ENCODE measurements at places on chromosomes 16 and 17.

DNA sequence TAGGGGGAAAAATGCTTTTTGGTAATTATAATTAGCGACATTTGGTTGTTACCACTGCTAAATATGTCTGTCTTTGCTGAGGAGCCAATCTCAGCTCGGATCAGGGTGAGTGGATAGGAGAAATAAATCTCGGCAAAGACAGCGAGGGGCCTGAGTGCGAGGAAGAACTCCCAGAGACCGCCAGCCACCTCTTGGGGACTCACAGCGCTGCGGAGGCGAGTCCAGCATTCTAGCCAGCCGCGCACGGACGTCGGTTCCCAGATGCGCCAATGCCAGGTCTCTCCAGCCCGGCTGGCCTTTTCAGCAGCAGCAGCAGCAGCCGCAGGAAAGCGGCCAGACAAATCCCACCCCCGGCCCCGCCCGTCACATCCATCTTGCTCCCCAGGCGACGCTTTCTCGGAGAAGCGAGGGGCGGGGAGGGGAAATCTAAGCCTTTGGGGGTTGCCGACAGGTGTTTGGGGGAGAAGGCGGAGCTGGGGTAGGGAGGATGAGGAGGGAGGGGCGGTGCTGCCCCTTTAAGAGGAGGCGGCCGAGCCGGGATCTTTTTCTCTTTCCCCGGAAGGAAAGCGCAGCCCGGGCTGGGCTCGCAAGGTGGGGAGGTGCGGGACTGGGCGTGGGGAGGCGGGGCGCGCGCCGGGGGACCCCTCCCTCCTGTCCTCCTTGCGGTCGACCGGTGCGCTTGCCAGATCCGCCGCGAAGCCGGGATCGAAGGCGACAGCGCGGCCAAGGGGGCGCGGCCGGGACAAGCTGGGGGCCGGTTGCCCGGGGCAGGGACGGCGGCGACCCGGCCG lies at the start of gene ITGA3:
Gene ITGA3, plus strand, starts transcription at position 685 of the 791 bp plus-strand sequence. CDS start 330 bp downstream, outside the sequence.
- peak within 1 kb of the TSS; percentile 96 for H3K27ac ChIP-seq
- H3K36me3 ChIP-seq, result peaks cover 22% of the 10 kb centered on the region
- H3K4me1 ChIP-seq, result peaks cover 79% of the 10 kb centered on the region
- H3K27me3 ChIP-seq, result no peaks in the 10 kb centered on the region
- peak; percentile 98 for DNase-seq

DNA sequence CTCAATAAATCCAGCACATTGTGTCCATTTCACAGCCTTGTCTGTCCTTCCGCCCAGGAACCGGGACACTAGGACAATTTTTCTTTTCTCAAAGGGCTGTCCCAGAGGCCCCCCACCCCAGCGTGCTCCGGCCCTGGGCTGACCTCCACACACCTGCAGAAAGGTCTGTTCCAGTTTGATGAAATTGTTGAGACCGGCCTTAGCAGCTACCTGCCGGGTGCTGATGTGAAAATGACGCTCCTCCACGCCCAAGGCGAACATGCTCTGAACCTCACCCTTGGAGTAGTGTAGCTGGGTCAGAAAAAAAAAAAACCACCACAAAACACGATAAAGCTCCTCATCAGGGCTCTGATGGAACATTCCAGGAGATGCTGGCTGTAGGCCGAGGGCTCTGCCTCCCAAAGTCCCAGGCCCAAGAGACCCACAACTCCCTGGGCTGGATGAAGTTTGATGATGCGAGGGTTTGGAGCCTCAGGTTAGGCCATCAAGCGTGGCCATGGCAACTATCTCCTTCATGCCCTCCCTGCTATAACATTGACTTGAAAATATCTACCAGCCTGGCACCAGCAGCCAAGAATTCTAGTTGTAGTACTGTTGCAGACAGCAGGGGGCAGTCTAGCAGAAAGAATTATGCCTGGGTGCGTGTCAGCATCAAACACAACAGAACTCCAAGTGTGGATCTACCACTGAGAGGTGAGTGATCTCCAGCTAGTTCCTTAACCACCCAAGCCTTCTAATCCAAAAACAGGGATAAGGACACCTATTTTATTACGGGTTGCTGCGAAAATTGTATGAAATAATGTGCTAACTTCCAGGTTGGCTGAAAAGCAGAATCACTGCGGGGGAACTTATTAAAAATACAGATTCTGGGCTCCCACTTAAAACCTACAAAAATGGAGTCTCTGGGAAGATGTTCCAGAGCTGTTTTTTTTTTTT lies 62.1 kb downstream of the RMI2 start:
- no peaks in the 10 kb centered on the region for H3K4me1 ChIP-seq
- no peak overlapping the region for H3K4me3 ChIP-seq
- H3K27ac ChIP-seq, result no peak overlapping the region
- no peaks in the 10 kb centered on the region for H3K27me3 ChIP-seq
- H3K36me3 ChIP-seq, result no peaks in the 10 kb centered on the region

- H3K27ac ChIP-seq, result no peak overlapping the region
- H3K4me1 ChIP-seq, result no peaks in the 10 kb centered on the region
- no peaks in the 10 kb centered on the region for H3K27me3 ChIP-seq
- DNase-seq, result no peak
- H3K4me3 ChIP-seq, result no peak overlapping the region
- no peaks in the 10 kb centered on the region for H3K36me3 ChIP-seq
Measured at GRCh38 chr16:52366983-52367382, 180.0 kb downstream of the TOX3 start.

- no peak overlapping the region for H3K4me3 ChIP-seq
- H3K4me1 ChIP-seq, result peaks cover 5% of the 10 kb centered on the region
- DNase-seq, result no peak
- no peaks in the 10 kb centered on the region for H3K27me3 ChIP-seq
Measured at GRCh38 chr17:17564896-17565295, 26.6 kb downstream of the PEMT start.

DNA sequence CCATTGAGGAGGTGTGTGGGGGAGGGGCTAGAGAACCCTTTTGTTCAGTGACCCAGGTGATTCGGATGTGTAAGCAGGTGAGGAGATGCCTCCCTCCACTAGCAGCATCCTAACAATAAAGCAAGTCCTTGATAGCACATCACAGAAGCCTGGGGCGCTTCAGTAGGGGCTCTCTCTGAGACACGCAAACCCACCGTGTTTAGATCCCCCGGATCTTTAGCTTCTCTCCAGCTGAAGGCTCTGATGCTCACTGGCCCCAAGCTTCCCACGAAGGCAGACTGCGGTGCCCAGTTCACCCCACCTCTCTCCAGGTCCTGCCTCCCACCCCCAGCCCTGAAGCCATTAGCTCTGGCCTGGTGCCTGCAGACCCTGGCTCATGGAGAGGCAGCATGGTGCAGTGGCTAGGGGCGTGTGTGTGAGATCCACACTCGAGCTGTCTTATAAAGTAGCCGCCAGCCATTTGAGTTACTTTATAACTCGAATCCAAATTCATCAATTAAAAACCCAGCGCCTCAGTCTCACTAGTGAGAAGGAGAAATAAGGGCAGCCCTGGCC lies 204.7 kb upstream of the TNRC6C start:
- H3K27ac ChIP-seq, result no peak overlapping the region
- no peaks in the 10 kb centered on the region for H3K36me3 ChIP-seq
- H3K4me1 ChIP-seq, result no peaks in the 10 kb centered on the region
- peaks cover 84% of the 10 kb centered on the region for H3K27me3 ChIP-seq

DNA sequence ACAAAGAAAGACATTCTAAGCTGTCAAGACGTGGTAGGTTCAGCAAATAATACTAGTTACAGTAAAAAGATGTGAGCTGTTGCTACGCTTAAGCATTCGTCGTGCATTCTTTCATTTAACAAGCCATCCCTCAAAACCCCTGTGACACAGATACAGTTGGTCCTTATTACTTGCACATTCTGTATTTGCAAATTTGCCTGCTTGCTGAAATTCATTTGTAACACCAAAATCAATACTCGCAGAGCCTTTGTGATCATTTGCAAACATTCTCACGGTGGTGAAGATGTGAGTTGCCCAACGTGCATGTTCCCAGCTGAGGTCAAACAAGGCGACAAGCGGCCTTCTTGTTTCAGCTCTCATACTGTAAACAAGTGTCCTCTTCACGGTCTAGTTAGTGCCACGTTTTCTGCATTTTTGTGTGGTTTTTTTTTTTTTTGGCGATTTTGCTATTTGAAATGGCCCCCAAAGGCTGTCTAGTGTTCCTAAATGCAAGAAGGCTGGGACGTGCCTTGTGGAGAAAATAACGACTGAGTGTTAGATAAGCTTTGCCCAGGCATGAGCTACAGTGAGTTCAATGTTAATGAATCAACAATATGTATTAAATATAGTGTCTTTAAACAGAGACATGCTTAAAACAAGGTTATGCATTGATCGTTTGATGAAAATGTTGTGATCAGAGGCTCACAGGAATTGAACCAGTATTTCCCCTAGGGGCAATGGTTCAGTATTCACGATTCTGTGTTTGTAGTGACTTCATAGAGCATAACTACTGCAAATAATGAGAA lies 84.1 kb downstream of the RAB11FIP4 start:
- H3K36me3 ChIP-seq, result no peaks in the 10 kb centered on the region
- H3K27ac ChIP-seq, result no peak overlapping the region
- no peak for DNase-seq
- H3K4me1 ChIP-seq, result no peaks in the 10 kb centered on the region
- H3K27me3 ChIP-seq, result no peaks in the 10 kb centered on the region

DNA sequence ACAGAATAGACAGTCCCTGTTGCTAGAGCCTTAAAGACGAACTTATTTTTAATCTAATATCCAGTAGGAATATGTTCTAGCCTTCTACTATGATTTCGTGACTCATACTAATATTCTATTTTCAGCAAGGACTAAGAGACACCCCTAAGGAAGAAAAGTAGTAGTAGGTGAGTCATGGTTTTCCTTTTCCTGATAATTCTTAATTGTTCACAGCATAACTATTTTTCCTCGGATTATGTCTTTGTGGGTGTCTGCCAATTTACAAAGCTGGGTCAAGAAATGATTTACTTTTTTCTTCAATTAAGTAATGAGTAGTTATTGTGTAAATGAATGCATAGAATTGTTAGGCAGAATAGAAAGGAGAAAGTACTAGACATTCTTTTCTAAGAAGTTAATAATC lies 292.2 kb downstream of the TOX3 start:
- H3K27ac ChIP-seq, result no peak overlapping the region
- H3K27me3 ChIP-seq, result no peaks in the 10 kb centered on the region
- no peak for DNase-seq

- no peak for DNase-seq
- no peak overlapping the region for H3K27ac ChIP-seq
- no peaks in the 10 kb centered on the region for H3K36me3 ChIP-seq
- H3K4me3 ChIP-seq, result no peak overlapping the region
- H3K4me1 ChIP-seq, result no peaks in the 10 kb centered on the region
- no peaks in the 10 kb centered on the region for H3K27me3 ChIP-seq
Measured at GRCh38 chr16:52312716-52313115, 234.2 kb downstream of the TOX3 start.

DNA sequence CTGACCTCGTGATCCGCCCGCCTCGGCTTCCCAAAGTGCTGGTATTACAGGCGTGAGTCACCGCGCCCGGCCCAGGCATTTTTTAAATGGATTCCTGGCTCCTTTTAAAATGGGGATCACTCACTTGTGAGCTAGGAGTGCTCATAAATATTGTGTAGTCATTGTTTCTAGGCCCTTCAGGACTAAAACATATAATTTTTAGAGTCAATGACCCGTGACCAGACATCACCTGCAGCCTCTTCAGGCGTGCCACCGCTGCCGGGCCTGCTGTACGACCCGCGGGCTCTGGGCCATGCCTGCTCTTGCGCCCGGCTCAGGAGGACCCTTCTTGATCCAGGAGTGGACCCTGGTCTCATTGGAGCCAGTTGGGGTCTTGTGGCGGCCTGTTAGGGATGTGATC lies 30.8 kb downstream of the EFCAB5 start:
- H3K36me3 ChIP-seq, result no peaks in the 10 kb centered on the region
- H3K27ac ChIP-seq, result no peak overlapping the region
- H3K4me3 ChIP-seq, result no peak overlapping the region
- DNase-seq, result no peak
- H3K4me1 ChIP-seq, result no peaks in the 10 kb centered on the region

All from PC-3 (cell line).